ENCODE measurements at places on chromosomes 12 and 14.
A peak's percentile ranks its signal among the peaks of the same experiment; 100 is the strongest.

DNA sequence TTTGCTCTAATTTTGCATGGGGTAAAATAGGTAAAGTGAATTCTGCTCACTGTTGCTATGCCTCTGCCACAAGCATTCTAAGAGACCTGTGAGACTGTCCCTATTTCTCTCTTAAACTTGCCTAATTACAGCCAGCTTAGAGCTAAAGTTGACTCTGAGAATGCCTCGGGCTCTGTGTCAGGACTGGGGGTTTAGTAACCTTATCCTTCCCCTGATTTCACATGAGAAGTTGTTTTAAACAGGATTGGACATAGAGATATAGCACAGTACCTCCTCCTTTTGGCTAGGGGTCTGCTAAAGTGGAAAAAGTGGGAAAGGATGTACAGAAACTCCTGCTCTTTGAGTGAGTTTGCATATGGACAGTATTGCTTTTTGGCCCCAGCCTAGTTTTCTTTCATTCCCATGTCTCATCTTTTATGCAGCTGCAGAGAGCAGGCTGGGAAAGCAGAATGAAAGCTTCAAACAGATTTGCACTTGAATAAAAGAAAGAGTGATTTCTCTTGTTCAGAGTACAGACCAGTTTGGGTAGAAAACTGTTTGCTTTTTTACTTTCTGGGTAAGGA lies 122.0 kb downstream of the RAD51B start:
- DNase-seq: no peak

GRCh38 chr14:90582166-90582565 lies 185.3 kb downstream of the CALM1 start:
- DNase-seq: no peak

GRCh38 chr12:113453330-113453729 lies 18.3 kb downstream of the LHX5 start:
- no peak for DNase-seq

GRCh38 chr12:11725686-11726085 lies 76.2 kb downstream of the ETV6 start:
- no peak for DNase-seq

DNA sequence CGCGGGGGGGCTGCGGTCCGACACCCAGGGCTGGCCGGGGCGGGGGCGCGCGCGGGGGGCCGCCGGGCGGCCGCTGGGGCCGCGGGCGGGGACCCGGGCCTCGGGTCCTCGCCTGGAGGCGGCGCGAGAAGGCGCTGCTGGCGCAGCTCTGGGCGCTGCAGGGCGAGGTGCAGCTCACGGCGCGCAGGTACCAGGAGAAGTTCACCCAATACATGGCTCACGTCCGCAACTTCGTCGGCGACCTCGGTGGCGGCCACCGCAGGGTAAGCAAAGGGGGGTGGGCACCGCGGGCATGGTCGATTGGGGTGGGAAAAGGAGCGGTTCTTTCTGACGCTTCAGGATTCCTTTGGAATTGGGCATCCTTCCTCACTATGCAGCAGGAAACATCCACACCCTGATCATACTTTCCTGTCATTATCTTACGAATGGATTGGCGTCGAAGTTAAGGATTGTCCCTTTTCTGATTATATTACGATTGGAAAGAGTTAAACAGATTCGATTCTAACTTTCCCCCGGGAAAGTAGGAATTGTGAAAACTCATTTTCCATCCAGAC lies 798 bp downstream of the PDZRN4 start:
- DNase-seq: no peak

DNA sequence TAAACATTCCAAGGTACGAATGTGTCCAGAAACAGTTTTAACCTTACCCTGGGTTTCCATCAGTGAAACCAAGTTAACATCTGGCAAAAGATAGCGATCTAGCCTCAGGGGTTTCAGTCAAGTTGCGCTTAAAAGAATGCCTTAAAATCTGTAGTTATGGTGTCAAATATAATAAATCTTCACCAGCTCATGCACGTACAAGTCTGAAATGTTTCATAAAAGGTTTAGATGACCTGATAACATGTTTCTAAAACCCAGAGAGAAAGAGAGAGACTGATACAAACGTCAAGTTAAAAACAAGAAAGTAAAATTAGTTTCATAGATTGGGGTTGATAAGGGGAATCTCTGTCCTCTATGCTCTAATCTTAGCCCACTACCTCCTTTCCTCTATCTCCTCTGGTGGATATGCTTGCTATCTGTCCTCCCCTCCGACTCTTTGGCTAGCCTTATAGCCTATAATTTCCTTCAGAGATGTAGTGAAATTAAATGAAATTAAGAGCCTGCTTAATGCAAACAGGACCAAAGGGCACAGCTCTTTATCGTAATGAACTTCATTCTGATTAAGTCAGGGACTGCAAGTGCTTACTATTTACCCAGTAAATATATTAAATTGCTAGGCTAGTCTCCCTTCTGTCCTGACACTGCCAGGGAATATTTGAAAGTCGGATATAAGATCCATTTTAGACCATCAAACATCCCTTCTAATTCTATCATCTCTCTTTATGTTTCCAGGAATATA lies 18.4 kb upstream of the FOS start:
- DNase-seq: no peak

DNA sequence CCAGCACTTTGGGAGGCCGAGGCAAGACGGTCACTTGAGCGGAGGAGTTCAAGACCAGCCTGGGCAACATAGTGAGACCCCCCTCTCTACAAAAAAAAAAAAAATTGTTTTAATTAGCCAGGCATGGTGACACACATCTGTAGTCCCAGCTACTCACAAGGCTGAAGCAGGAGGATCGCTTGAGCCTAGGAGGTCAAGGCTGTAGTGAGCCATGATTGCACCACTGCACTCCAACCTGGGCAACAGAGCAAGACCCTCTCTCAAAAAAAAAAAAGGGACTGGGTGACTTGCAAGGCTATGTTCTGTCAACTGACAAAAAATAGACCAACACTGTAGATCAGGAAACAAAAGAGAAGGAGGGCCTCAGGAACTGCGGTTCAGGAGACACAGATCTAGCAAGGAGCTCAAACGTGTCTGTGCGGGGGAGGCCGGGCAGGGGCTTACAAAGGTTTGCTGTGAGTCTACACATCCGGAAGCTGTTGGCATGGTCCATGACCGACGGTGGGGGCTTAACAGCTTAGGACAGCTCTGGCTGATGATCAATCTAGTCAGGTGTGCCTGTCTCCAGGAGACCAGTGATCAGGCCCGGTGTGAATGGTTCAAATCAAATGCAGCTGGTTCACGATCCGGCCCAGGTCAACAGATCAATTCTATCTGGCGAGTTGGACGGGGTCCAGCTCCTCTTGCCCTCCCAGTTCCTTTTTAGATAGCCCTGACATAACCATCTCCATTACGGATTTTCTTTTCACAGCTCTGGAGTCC lies 31.7 kb upstream of the INF2 start:
- no peak for DNase-seq

- no peak for DNase-seq
Measured at GRCh38 chr14:50816395-50817047, 14.4 kb downstream of the NIN start.

DNA sequence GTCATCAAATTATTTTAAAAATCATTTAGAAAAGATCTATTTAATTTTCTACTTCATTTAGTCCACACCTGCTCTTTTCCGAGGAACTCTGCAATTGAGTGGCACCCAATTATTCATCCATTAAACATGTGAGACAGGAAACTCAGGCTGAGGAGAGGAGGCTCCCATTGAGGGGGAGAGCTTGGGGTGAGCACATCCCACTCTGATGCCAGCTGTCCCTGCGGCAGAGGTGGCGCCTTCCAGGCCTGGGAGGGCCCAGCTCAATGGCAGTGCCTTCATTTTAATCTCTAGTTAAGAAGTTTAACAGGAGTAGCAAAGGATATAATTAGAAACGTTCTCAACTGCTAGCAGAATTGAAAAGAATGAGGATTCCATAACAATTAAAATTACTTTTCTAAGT lies 92.0 kb downstream of the ITPR2 start:
- no peak for DNase-seq

DNA sequence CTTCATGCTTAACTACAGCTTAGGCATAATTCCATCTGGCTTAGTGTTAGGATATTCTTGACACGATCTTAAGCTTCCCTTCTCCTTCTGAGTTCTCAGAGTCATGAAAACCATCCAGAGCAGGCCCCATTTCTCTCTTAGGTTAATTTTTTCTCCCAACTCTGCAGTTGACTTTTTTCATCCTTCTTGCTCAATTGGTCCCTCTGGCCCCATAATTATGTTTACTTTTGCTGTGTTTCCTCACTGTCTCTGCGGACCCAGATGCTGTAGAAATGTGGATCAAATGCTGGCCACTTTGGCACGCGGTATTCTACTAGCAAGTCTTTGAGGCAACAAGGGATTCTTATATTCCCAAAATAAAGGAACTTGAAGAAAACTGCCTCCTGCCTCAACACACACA lies 9.5 kb downstream of the TMEM132C start:
- DNase-seq: no peak

DNA sequence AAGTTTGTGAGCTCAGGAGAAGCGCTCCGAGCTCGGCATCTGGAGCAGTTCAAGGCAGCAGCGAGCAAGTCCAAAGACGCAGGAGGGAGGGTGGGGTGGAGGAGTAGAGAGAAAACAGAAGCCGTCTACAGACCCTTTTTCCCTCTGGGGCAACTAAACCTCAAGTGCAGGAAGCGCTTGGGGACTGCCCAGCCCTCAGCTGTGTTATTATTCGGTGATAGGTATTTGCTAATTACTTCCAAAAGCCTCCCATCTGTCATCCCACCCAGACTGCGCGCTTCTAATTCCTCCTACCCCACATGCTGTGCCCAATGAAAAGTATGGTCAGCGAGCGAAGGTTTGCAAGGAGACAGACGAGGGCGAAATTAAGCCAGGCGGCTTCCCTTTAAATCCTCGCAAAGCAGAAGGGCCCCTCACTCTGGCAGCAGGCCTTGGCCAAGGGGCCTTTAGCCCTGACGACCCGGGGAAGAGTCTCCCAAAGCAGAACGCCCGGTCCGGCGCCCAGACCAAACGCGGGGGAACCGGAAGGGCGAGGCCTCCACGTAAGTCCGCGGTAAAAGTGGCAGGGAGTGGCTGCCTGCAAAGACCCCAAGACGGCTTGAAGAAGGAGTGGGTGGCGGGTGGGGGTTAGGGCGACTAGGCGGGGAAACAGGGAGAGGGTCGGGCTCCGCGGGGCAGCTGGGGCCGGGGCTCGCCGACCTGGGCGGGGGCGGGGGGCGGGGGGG lies 507 bp upstream of the CD9 start:
- no peak for DNase-seq

DNA sequence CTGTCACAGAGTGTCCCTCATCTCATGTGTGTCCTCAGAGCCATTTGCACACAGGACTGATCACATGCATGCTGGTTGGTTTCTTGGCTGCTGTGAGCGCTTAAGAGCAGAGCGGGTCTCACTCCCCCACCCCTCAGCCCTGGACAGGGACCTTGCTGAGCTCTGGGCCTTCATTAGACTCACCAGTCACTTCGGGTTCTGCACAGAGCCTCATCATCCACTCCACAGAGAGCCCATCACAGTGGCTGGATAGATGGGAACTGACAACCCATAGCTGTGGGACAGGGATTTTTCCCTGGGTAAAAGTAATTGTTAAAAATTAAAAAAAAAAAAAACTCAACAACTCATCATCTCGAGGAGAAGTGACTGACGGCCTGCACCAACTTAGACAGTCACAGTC lies 8.2 kb downstream of the GLRX5 start:
- no peak for DNase-seq

- DNase-seq: peak; percentile 55
Measured at GRCh38 chr14:104142946-104143470, 4.6 kb downstream of the KIF26A start.

GRCh38 chr12:29863665-29864064 lies 79.9 kb upstream of the TMTC1 start:
- DNase-seq: no peak

GRCh38 chr14:102899516-102899900 lies 23.0 kb upstream of the AMN start:
- peak; percentile 28 for DNase-seq

DNA sequence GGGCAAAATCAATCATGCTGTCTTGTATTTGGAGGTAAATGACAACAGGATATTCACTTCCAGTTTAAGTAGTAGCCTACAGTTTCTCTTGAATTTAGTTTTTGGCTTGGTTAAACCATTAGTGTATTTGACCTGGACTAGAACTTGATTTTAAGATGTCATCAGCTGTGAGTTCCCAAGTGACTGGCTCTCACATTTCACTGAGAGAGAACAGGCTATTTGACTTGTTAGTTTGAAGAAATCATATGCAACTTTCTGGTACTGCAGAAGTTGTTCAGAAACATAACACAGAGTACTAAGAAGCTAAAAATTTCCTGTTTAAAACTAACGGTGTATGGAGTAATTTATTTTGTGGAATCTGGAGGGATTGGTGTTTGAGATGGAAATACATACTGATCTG lies 22.3 kb downstream of the MNAT1 start:
- DNase-seq: no peak

DNA sequence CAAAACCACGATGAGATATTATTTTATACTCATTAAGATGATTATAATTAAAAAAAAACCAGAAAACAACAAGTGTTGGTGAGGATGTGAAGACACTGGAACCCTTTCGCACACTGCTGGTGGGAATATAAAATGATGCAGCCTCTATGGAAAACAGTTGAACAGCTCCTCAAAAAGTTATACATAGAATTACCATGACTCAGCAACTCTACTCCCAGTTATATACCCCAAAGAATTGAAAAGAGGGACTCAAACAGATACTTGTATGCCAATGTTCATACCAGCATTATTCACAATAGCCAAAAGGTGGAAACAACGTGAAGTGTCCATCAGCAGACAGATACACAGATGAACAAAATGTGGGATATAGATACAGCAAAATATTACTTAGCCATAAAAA lies 53.1 kb downstream of the TAOK3 start:
- DNase-seq: no peak

DNA sequence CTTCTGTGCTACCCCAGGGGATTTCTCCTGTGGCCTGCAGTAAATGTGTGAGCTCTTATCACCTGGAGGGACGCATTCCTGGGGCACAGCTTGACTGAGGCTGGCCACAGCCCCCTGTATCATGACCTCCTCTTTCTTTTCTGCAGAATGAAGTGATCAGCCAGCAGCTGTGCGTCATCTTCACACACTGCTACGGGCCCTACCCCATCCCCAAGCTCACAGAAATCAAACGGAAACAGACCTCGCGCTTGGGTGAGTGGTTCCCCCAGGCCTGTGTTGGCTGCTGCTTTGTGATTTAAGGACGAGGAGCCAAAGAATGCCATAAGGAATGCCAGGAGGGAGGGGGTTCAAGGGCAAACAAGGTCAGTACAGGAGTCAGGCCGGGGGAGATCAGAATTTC lies 50.5 kb upstream of the PWP1 start:
- DNase-seq: peak; percentile 8

DNA sequence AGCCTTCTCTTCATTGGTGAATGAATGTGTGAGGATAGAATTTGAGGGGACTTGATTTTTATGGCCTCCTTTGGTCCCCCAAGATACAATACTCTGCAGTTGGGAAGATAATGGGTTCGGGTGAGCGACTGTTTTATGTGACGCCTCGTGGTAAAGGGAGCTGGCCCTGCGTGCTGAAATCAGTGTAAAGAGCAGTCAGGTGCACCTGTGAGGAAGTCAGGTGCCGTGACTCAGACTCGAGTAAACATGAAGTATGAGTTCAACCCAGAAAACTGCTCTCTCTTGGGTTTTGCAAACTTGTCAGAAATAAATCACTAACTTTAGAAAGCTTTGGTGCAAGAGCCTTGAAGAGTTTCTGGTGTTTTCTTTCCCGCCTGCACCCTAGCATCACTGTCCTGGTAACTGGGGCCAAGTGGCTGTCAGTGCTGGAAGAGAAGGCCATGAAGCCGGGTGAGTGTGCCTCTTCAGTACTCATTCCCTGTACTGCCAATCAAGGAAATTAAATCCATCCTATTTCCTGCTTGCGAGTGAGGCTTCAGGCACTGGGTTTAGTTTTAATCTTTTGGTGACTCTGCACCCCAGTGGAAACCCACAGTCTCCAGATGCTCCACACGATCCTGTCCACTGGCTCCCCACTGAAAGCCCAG lies 59.2 kb downstream of the AACS start:
- no peak for DNase-seq

- DNase-seq: no peak
Measured at GRCh38 chr12:91185421-91185820, 2.8 kb upstream of the DCN start.

Measured in activated effector memory CD4-positive, alpha-beta T cell treated with anti-CD3 and anti-CD28 coated beads, Interleukin-2, amount 50 U/mL, for 16 hours (primary cell).